ENCODE measurements at places on chromosomes 13 and 19.

- no peak for DNase-seq
These were observed 16.9 kb downstream of the DZIP1 start for GRCh38 chr13:95627590-95627989.

GRCh38 chr13:113216254-113217048 lies 7.0 kb downstream of the CUL4A start:
- peak; percentile 55 for DNase-seq

DNA sequence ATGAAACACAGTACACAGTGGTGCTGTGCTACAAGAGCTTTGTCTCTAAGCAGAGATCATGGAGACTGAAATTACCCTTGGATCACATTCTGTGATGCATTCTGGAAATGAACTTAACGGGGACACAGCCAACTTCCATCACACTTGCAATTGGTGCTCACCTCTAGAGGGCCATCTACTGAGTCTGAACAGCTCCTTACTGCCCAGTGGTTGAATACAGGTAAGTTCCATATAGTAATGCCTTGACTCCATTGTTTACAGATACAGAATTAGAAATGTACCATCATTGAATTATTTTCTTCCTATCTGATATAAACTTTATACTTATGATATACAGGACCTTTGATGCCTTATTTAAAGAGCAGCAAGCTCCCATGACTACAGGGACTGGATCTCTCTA lies 686.4 kb downstream of the PCDH9 start:
- DNase-seq, result no peak

DNA sequence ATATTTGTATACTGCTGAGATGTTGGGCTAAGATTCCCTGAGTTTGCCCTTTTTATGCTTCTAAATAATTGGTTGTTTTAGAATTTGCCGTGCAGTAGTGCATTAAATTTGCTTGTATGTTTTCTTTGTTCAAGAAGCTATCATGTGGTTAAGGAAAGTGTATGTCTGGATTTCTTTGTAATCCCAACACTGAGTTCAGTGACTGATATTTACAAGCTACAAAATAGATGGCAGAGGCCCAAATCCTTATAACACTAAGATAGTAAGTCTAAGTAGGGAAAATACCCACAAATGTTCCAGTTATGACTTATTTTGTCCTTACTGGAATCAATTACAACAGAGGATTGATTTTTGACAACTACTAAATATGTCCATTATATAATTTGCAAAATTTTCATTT lies 435.0 kb upstream of the KLF12 start:
- DNase-seq, result no peak

DNA sequence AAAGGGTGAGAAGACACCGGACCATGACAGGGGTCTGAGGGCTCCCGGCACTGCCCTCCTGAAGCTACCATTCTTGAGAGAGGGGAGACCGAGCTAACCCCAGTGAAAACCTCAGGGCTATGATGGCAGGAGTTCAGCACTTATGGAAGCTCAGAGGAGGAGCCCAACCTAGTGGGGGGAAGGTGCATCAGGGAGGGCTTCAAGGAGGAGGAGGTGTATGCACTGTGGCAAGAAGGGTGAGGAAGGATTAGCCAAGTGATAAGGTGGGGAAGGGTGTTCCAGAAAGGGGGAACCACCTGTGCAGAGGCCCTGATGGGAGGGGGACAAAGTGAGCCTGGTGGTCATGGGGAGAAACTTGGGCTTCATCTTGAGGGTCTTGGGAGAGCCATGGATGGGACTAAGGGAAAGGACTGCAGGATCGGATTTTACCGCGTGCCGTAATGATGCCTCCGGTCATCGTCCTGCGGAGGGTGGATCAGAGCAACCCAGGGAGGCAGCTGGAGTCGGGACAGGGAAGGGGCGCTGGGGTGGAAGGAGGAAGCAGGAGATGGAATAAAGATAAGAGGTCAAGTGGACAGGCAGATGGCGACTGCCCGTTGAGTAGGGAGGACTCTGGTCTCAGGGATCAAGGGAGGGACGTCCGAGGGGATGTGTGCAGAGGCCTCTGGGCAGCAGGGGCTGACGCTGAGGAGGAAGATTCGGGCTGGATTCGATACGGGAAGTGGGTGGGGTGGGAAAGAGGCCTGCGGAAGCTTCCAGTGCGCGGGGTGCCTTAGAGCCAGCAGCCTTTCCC lies 13.3 kb upstream of the PSMD8 start:
- no peak for DNase-seq

- DNase-seq, result no peak
These were observed 23.9 kb upstream of the GAS6 start for GRCh38 chr13:113887700-113888201.

- no peak for DNase-seq
These were observed 8.3 kb downstream of the ZNF135 start for GRCh38 chr19:58067240-58067912.

DNA sequence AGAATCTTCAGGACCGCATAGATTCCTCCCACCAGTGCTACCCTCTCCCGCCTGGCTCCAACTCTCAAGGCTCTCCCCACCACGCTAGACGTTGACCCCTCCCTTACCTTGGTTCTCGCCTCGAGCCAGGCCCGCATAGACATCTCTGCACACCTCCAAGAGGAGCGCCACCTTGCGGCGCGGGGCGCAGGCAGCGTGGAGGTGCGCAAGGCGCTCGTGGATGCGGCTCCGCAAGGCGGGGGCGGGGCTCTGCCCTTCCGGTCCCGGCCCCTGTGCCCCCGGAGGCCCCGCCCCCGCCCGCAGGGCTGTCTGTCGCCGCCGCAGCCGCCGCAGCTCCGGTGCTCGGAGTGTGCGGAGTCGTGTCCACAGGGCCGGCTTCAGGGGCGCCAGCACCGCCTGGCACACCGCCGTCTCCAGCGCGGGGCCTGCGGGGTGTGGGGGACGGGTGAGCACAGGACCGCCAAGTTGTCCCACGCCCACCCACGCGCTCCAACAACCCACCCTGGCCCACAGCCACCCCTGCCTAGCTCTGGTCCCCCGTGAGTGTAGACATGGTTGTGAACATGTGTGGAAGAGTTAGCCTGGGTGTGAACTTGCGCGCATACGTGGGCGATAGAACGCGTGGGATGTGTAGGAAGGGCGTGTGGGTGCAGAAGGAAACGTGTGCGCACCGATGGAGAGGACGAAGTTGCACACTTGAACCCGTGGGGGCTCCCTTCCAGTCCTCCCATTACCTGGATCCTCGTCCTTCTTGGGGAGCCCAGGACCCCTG lies 8.1 kb downstream of the RINL start:
- DNase-seq, result no peak

- DNase-seq, result no peak
These were observed 2.6 kb upstream of the TUBA3C start for GRCh38 chr13:19184176-19184575.

Data from NCI-H2107 (cell line).